ENCODE measurements at places on chromosomes 12 and 14.
A peak's percentile ranks its signal among the peaks of the same experiment; 100 is the strongest.

DNA sequence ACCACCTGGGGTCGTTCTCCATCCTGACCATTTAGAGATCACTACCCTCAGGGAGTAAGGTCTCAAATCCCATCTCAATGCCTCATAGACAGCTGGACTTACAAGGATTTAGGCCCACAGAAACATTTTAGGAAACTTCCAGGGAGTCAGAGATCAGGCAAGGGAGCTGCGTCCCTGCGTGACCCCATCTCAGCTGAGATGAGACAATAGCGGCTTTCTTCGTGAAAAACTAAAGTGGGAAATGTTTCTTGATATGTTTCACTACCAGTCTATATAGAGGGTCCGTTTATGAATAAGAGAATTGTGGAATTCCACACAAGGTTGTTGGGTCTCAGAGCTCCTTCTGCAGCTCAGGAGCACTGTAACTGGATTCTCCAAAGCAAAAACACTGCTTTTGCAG, 105.1 kb downstream of the VCPKMT start:
- DNase-seq: no peak

DNA sequence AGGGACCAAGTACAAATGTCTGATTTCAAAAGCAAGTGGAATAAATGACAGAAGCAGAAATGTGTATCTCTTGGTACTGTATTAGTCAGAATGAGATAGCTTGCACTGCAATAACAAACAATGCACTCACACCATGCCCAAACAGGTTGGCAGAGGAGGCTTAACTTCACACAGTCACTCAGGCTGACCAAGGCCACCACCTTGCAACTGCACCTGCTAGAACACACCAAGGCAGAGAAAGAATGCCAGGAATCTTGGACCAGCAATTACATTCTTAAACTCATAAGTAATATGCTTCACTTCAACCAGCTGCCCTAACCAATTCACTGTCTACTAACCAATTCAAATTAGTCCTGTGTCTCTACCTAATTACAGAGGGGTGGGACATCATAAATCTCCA, 378.3 kb downstream of the BCL11B start:
- no peak for DNase-seq

- no peak for DNase-seq
These were observed at the start of gene ZBTB42 for GRCh38 chr14:104800771-104801519. Gene ZBTB42 (plus strand): TSS chr14:104801101. CDS start chr14:104801198, 97 bp downstream.

GRCh38 chr12:117526757-117527478, 165.5 kb upstream of the NOS1 start:
- DNase-seq: no peak

DNA sequence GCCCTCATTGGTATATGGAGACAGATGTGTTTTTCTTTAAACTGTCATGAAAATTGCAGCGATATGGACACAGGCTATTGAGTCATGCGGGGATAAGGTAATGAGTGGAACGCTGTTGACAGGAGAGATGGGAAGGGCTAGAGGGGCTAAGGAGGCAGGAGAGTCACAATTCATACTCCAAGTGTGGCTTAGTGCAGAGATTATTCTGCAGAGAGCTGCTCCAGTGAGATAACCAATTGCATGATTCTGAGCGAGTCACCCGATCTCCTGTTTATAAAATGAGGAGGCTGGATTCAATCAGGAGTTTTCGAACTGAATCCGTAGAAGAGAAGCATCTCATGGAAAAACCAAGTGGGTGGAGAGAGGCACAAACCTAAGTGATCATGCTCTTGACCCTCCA, 106.4 kb upstream of the PLEKHG7 start:
- peak; percentile 30 for DNase-seq

GRCh38 chr12:11686120-11686519, 36.6 kb downstream of the ETV6 start:
- DNase-seq: no peak

- DNase-seq: no peak
These were observed 27.0 kb upstream of the EID3 start for GRCh38 chr12:104276273-104277131.

DNA sequence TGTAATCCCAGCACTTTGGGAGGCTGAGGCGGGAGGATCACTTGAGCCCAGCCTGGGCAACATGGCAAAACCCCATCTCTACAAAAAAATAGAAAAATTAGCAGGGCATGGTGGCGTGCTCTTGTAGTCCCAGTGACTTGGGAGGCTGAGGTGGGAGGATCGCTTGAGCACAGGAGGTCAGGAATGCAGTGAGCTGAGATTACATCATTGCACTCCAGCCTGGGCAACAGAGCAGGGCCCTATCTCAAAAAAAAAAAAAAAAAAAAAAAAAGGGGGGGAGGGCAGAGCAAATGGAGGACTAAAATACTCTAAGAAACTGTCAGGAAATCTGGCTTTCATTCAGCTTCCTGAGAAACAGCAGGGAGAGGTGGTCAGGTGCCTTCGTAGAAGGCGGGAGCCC, 31.7 kb upstream of the TSPAN9 start:
- no peak for DNase-seq

DNA sequence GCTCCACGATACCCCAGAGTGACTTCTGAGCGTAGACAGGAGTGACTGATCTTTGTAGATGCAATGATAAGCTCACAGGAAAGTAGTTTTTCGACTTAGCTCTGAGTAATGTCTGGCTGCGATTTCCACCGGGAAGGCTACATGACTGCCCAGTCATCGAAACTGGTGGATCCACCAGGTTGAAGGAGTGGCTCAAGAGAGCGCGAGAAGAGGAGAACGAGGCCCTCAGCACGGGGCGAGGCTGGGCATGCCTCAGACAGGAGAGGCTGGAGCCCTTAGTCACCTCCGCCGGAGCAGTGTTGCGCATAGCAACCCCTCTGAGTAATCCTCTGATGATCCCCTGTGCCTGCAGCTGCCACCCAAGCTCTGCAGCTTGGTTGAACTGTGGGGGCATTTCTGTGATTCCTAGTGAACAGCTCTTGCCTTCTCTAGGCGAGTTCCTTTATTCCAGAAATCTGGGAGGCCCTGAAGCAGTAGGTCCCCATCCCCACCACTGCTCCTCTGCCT, 25.6 kb downstream of the ELK3 start:
- DNase-seq: peak; percentile 93

GRCh38 chr14:69153152-69153872, 393 bp upstream of the DCAF5 start:
- peak; percentile 78 for DNase-seq

- no peak for DNase-seq
These were observed 9.7 kb downstream of the RHOF start for GRCh38 chr12:121783766-121784165.

GRCh38 chr14:45906257-45906656, 653.3 kb upstream of the MIS18BP1 start:
- no peak for DNase-seq

- DNase-seq: no peak
These were observed 664.6 kb upstream of the FOXG1 start for GRCh38 chr14:28102001-28102400.

GRCh38 chr12:11685716-11686115, 36.2 kb downstream of the ETV6 start:
- DNase-seq: no peak

DNA sequence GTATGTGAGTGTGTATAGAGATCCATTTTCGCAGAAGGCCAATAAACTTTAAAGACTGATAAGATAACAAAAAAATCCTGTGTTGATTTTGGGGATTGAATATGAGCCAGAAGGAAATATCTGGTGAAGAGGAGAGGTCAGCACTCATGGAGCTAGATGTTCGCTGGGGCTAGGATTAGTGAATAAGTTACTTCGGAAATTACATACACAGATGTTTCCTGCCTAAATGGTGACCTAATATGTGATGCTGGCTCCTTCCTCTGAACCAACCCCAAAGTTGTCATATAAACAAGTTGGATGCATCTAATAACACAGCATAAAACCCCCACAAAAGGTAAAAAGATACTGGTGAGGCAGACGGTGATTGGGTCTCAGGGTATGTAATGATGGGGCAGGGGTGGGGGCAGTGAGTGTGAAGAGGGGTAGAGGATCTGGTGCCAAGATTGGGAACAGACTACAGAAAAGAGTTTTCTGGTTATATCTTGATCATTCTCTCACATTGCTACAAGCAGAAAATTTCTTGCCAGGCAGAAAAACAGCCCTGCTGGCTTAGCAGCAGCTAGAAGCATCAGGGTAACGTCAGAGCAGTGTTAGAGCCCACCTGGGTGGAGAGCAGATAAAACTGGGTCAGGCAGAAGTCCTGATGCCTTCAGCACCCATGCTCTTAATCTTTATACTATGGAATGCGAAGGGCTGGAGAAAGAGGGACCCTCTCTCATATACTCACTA, 140.4 kb upstream of the GZMB start:
- no peak for DNase-seq

DNA sequence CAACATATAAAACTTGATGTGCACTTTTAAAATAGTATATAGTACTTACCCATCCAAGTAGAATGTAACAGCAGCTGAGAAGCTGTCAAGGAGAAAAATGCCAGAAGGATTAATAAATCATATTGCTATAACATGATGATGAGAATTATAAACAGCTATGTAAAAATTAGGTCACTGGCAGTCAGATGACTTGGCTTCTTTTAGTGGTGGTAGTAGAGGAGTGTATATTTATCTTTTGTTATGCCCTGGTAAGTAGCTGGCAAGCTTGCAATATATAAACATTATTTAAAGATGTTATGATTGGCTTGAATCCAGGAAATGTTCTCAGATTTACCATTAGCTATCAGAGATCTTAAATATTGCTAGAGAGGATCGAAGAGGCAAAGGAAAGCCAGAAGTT, 471.0 kb upstream of the MGAT4C start:
- DNase-seq: peak; percentile 20

GRCh38 chr12:111313833-111314259, 55.0 kb downstream of the PHETA1 start:
- DNase-seq: peak; percentile 23

DNA sequence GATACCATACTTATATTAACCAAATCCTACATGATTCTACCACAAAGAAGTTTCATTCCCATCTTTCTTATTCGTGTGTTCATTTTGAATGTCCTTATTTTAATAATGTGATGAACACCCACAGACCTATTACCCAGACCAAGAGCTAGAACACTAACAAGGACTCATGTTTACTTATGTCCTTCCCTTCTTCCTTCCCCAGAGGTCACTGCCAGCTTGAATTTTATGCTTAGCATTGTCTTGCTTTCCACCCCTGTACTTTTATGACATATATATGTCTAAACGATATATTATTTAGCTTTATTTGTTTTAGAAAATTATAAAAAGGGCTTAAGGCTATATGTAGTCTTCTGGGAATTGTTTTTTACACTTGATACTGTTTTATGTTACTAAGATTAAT, 238.6 kb downstream of the LRIG3 start:
- no peak for DNase-seq

- peak; percentile 77 for DNase-seq
These were observed at the start of gene ANKRD9 for GRCh38 chr14:102509746-102510615. Gene ANKRD9 (minus strand): TSS chr14:102509776. CDS start chr14:102507889, 1,887 bp downstream.

- DNase-seq: peak; percentile 43
These were observed 41.2 kb downstream of the YLPM1 start for GRCh38 chr14:74804219-74804825.

DNA sequence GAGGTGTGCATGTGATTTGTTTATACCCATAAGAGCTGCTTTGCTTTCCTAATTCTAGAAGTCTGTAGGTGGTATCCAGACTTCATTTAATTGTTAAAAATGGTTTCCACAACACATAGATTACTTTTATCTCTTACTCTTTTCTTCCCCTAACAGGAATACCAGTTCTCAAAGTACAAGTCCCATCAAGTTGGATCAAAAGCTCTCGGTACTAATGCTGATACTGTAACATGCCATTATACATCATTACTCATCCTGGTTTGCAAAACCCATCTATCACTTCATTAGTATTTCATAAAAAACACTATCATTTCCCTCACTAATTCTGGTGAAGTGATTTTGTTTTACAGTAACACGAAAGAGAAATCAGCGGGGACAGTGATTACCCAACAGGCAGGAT, 94.3 kb downstream of the PPP2R5E start:
- DNase-seq: no peak

GRCh38 chr12:107127482-107128430, 34.4 kb upstream of the CRY1 start:
- DNase-seq: no peak

DNA sequence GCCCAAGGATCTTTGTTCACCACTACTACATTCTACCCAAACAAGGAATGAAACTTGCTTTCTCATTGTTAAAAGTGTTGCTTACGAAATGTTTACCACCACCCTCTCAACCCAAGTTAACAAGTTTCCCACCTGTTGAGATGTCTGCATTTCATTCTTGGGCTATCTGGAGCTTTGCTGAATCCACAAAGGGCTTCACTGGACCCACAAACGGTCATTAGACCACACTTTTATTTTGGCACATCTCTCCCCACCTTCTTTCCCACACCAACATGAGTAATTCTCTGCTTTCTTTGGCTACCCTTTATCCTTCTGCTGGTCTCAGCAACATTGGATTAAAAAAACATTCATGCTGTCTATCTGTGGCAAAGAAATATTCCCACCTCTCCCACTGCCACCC, 78.0 kb downstream of the TMEM260 start:
- DNase-seq: no peak

GRCh38 chr14:89571491-89571890, 154.5 kb upstream of the FOXN3 start:
- no peak for DNase-seq

DNA sequence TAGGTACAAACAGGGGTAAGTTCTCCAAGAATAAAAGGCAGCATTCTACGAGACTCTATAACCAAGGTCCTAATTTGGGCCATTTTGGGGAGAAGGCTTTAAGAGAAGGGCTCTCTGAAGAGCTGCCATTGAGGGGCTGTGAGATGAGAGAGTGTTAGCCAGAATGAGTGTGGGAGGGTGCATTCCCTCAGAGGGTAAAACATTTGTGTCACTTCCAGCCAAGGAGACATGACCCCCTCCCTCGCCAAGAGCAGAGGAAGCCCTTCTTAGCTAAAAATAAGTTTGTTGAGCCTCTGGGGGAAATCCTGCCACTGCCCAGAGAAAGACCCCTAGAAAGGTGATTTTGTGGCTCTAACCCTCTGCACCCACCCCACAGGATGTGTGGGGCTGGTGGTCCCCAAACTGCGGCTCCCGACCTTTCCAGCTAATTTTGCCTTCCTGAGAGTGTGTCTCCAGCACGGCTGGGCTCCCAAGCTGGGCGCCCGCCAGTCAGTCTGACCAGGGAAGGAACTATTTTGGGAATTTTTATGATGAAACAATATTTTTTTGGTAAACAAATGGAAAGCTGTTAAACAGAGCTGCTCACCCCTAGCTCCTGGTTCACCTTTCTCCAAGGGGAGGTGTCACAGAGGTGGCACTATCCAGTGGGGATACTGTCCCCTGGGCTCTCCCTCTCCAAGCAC, 65.9 kb upstream of the JDP2 start:
- no peak for DNase-seq

- no peak for DNase-seq
These were observed 16.0 kb downstream of the OLR1 start for GRCh38 chr12:10155966-10156365.

GRCh38 chr12:34598851-34599529, 576.7 kb downstream of the ALG10 start:
- DNase-seq: no peak

GRCh38 chr14:95408731-95409476, 89.2 kb upstream of the CLMN start:
- no peak for DNase-seq

- no peak for DNase-seq
These were observed 30.2 kb upstream of the EAPP start for GRCh38 chr14:34569750-34570149.
